ENCODE measurements at places on chromosomes 5 and 9. TPM values are rescaled to one million over a fixed set of nuclear protein-coding genes. Genes with fewer than 3 reads are reported as not detected.

DNA sequence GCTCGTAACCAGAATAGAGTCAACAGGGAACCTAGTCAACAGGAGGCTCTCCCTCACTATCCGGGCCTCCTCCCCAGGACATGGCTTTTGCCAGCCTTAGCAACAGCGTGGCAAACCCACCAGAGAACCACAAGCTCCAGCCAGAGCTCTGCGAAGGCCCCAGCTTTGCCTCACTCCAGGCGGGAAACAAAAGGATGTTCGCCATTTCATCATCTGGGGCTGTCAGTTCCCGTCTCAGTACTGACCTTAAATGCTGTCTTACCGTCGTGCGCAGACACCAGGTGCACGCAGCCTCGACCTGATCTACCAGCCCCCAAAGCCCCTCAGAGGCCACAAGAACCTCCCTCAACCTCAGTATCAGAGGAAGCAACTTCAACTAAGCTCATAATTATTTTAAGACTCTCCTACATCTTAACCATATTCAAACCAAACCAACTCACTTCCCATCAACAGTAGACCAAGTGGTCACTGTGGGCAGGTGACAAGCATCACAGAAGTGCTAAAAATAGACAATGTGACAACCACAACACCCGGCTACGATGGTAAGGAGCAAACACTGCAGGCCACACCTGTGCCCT lies 71.4 kb downstream of the SEMA4D start:
- DNase-seq = no peak

DNA sequence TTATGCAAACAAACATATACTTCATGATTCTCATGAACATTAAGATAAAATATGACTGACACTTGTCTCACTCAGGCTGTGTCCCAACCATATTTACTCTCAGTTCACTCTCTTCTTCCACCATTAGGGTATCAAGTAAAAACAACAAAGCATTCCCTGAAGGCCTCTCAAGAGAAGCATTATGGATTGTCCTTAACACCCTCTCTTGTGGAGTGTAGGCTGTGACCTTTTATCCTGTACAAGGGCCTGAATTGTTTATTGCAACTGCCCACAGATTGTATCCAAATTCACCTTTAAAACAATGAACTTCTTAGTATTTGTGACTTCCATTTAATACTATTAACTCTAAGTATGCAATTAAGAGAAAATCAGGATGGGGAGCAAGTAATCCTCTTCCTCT lies 78.1 kb downstream of the RICTOR start:
- DNase-seq = no peak

DNA sequence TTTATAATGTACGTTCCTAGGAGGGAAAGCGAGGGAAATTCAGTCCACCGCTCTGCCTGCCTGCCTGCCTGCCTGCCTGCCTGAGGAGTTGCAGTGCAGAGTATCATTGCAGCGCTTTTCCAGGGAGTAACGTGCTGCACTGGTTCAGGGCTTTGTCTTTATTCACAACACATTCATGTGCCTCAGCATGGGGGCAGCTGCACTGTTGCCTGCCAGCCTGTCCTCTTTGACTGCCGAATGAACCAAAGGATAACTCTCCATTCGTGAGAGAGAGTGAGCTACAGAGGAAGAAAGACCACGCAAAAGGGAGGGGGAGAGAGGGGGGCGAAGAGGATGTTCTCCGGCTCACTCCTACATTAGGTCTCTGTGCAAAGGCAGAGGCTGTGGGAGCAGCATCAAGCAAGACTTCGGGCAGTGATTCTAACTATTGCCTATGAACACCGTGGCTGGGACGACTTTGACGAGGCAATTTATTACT lies 791.2 kb downstream of the MAT2B start:
- no peak for DNase-seq

DNA sequence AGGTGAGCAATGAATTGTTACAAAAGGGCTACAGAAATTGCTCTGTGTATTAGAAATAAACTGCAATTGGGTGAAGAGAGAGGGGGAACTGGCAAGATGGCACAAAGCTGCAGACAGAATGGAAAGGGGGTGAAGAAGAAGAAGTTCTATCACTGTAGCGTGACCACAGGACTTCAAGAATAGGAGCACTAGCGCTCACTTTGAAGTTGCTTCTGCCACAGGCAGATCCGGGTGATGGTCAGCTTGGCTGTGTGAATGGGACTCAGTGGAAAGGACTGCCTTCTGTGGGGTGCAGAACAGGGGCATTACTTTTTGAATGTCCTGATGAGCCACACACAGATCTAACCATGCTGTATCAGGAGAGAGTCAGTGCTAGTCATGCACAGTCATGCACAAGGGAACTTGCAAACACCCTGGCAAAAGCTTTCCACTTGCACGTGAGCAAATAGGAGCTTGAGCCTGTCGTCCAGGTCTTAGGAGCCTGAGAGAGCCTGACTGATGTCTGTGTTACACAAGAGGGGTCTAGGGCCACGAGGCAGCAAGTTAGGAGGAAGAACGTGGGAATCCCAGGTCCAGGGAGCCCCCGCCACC lies 16.3 kb downstream of the IL5 start:
- DNase-seq = no peak

DNA sequence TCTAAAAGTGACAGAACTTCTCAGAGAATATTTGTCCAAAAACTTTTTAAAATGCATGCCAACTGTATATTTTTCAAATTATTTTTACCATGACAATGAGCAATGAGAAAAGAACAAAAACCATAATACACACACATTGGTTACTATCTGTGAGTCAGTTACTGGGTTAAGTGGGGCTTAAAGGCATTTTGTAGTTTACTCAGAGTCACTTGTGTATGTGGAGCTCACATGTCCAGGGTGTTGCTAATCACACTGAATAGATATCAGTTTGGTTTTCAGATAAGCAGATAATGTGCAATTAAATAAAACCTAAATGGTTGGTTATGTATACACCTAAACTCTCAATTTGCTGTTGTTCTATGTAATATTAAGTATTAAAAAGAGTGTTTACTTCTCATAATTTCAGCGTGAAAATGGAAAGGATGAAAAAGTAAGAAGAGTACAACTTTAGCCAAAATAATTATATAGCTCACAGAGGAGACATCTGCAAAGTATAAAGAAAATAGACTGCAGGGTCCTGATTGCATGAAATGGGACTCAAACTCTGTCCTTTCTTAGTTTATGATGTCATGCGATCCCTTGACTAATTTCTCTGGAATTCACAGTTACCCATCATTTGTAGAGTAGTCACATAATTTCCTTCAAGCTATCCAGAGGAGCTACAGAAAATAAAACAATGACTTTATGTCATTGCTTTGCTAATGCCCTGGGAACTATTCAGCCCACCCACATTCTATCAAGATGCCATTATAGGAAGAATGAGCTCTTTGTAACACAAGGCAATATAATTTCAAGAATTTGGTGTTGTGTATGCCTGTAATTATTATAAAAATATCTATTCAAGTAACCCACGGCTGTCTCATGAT lies 388.0 kb upstream of the ZNF608 start:
- DNase-seq = no peak

DNA sequence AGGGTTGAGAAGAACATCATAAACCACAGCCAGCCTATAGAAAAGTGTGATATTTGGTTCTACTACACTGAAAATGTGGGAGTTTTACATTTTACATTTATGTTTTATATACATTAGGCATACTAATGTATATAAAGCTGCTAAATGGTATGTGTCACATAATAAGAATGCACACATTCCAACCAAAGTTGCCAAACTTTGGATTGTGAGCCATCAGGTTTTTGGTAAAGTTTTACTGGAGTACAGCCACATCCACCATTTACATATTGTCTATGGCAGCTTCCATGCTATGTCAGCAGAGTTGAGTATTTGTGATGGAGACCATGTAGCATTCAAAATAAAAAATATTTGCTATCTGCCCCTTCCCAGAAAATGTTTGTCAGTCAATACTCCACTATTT lies 23.1 kb upstream of the TARS1 start:
- DNase-seq = no peak

GRCh38 chr9:109481856-109482255 lies 16.3 kb downstream of the PTPN3 start:
- DNase-seq = peak; percentile 70

Gene MARCOL
- not detected for total RNA-seq

Gene CDKN2A
- total RNA-seq = not detected

Gene IL9
- total RNA-seq = not detected

Gene CATSPER3
- total RNA-seq = 1.4 TPM

All from psoas muscle (tissue), 8 donors.